ENCODE measurements at places on chromosomes 2 and 18.

DNA sequence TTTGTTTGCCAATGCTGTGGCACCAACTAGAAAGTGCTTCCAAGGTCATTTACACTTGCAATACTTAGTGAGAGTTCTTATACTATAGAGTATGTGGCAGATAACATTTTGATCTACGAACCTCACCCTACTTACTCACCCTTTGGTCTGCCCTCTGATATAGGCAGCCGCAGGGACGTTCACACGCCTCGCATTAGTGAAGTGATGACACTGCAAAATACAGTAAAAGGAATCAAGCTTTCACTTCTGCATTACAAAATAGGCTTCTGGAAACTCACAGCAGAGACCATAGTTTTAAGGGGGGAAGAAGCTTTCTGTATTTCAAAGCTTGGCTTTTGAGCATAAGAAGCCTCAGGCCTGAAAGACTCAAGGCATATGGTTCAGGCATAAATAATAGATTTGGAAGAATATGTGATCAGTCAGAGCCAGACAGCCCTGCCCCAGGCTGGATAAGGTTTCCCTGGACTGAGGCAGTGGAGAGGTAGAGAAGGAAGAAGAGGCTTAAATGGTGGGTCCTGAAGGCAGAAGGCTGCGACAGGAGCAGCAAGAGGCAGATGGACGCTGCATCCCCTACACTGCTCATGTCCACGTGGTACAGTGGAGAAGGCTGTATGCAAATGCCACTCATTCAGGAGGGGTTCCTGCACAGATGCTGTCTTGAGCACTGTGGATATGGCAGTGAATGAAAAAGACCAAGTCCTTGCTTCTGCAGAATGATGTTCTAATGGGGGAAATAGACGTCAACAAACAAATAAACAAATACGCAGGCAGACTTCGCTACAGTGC is 63.1 kb downstream of the FECH start:
- DNase-seq: no peak

GRCh38 chr2:69979902-69980807 is 18.7 kb upstream of the ASPRV1 start:
- no peak for DNase-seq

DNA sequence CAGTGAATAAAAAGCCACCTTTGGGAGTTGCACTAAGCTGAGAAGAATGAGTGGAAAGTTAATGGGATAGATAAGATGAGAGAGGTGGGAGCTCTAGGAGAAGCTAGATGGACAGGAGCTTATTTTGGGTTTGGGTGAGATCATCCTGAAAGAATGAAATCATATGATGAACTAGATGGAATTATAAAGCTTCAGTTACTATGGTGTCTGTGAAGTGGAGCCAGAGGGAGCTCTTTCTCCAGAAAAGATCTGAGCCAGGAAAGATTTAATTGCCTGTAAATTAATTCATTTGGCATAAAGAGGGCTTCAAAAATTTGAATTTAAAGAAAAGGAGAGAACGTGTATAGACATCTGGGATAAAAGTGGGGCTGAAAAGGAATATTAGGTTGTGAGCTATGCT is 10.3 kb downstream of the DNAH6 start:
- no peak for DNase-seq

GRCh38 chr18:74950479-74950878 is 258.5 kb downstream of the PTGR3 start:
- DNase-seq: no peak

DNA sequence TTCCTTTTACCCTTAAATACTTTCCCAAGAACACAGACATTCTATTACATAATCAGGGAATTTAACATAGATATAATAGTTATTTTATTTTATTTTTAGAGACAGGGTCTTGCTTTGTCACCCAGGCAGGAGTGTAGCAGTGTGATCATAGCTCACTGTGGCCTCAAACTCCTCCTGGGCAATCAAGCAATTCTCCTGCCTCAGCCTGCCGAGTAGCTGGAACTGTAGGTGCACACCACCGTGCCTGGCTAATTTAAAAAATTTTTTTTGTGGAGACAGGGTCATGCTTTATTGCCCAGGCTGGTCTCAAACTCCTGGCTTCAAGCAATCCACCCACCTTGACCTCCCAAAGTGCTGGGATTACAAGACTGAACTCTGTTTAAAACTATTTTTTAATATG is 45.6 kb downstream of the SLC4A1AP start:
- no peak for DNase-seq

- DNase-seq: no peak
Measured at GRCh38 chr2:39264733-39265132, 21.0 kb upstream of the CDKL4 start.

DNA sequence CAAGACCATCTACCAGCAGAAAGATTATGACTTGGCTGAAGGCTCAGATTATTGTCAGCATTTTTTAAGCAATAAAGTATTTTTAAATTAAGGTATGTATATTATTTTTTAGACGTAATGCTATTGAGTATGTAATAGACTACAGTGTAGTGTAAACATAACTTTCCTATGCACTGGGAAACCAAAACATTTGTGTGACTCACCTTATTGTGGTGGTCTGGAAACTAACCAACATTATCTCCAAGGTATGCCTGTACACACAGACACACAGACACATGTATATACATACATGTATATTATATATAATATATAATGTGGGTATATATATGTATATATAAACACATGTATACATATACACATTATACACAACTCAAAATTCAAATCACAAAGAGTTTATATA is 9.1 kb upstream of the TMEFF2 start:
- DNase-seq: no peak

DNA sequence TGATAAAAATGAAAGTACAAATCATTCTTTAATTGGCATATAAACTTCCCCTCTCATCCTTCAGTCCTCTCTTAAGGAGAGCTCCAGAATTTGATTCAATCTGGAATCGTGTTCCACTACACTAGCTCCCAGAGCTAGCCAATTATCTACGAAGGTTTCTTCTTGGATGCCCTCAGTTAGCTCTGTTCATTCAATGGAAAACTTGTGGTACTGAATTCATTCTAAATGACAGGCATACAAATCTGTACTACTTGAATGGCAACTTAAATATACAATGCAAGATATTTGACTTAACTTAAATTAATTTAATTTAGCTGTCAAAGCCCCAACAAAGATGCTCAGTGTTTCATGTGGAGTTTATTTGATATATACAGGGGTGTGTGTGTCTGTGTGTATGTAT is 1474.2 kb upstream of the CELF4 start:
- DNase-seq: no peak

GRCh38 chr2:156385242-156385641 is 50.9 kb upstream of the GPD2 start:
- DNase-seq: no peak

GRCh38 chr2:227862227-227862740 is 9.1 kb upstream of the DAW1 start:
- peak; percentile 14 for DNase-seq

DNA sequence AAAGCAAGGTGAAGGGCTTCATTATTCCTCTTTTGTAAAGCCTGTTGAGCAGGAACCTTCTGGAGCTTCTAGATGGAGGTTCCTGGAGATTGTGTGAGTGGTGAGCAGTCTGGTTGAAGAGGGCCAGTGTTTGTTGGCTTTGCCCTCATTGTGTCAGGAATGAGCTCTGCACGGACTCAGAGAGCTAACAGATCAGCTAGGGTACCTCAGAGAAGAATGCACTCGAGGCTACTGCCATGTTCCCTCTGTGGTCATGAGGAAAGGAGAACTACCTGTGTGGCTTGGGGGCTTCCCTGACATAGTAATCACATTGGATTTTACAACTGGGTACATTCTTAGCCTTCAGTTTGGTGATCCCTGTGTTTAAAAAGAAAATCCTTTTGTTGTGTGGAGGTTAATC is 46.6 kb downstream of the SPTBN1 start:
- no peak for DNase-seq

DNA sequence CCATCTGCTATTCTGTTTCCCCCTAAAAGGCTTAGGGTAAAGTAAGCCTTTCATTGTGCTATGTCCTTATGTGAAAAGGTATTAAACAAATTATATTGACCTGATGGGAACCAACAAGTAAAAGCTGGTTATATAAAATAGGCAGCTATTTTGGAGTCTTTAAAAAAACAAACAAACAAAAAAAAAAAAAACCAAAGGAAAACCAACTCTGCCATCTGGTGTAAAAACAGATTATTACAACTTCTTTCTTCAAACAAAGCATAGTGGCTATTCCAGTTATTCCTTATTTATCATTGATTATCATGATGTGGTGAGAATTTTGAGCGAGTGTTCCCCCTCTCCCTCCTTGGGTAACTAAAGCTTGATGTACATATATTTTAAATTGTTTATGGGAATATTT is 122.3 kb upstream of the FHL2 start:
- DNase-seq: no peak

DNA sequence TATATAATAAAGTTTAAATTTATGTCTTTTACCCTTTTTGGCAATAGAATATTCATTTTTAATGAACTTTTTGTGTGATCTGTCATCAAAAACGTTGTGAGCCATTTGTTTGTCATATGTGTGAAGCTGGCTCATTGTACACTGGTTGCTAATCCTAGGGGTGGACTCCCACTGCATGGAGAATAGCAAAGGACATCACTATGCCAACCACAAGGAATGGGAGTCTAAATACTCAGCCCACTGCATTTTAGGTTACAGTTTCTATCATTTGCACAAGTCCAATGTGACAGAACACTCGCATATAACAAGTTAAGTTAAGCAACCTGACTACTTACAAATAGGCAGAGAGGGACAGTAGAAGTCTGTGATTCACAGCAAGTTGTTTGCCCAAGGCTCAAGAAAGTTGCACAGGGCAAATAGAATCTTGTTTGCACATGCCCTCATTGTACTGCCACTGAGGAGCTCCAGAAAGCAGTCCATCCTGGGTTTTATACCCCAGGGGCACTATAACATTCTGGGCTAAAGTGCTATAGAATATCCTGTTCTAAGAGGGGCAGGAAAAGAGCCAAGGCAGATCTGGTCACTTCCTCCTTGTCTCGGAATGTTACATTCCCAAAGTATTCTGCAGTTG is 545.9 kb upstream of the GCFC2 start:
- DNase-seq: no peak

GRCh38 chr2:176947754-176948153 is 264.8 kb upstream of the HNRNPA3 start:
- no peak for DNase-seq

DNA sequence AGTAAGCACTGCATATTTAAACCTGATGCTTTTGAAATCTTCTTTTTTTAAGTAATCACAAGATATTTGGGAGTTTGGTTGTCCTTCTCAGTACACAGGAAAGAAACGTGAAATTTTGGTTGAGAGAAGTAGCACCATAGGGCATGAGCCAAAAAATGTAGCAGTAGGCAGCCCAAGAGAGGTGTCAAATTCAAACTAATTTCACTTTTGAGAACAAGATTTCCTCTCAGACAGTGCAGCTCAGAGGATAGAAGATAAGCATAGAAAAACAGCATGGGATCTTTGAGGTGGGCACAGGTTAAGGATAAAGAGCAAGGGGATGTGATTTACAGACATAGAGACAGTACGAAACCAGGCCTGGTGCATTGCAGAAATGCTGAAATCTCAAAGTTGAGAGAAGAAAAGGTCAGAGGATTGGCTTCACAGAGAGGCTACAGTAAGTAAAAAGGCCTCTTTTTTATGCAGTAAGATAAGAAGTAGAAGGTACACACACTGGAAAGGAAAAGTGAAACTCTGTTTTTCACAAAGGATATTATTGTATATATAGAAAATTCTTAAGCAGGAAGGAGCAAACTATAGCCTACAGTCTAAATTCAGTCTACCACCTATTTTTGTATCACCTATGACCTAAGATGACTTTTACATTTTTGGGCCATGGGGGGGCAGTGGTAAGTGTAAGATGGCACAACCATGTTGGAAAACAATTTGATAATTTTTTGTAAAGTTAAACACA is 89.8 kb downstream of the PKP4 start:
- DNase-seq: no peak

GRCh38 chr2:239298116-239298804 is 102.6 kb downstream of the HDAC4 start:
- no peak for DNase-seq

DNA sequence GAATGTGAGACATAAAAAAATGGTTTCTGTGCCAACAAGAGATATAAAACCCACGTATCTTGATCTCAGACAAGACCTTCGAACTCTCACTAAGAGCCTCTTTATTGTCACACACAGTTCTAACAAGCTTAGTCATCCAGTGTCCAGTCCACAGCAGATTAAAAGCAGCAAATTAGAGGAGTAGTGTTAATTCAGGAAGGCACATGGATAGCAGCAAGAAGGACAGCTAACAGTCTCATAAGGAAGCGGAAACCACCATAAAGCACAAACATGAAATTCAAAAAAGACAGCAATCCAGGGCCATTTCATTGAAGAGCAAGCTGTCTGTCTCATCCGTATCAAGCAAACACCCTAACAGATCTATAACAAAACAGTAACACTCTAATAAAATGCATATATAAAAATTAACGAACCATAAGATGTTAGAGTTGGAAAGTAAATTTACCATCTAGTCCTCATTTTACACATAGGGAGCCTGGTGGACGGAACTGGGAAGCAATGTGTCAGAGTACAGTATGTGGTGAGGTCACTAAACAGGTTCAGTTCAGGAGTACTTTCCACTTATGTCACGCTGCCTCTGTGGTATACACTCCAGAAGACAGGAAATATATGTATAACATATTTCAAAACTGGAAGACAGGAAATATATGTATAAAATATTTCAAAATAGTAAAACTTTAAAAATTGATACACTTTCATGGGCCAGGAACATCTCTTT is 18.3 kb downstream of the AAK1 start:
- DNase-seq: no peak

- no peak for DNase-seq
Measured at GRCh38 chr18:66676699-66677098, 72.8 kb upstream of the CDH19 start.

DNA sequence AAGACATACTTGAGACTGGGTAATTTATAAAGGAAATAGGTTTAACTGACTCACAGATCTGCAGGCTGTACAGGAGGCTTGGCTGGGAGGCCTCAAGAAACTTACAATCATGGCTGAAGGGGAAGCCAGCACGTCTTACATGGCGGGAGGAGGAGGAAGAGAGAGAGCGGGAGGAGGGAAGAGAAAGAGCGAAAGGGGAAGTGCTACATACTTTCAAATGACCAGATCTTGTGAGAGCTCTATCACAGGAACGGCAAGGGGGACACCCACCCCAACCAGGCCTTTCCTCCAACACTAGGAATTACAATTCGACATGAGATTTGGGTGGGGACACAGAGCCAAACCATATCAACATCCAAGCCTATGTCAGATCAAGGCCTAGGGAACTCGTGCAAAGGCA is 24.2 kb downstream of the MYL12B start:
- no peak for DNase-seq

DNA sequence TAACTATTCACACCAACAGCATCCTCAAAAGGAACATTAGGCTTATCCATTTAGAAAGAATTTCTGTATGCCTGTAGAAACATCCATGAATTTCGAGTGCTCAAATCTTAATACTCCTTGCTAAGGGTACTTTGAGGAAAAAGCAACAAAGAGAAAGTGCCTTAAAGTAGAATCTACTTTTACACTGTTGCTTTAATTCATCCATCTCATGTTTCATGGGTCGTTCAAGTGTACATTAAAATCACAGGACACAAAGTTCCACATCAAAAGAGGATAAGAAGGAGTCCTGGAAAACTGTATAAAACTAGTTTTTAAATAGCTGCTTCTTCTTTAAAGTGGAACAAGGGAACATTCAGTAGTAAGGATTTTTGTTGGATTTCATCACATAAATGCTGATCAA is 54.5 kb downstream of the LRP1B start:
- DNase-seq: no peak

GRCh38 chr2:77161009-77161408 is 361.2 kb downstream of the LRRTM4 start:
- DNase-seq: no peak

- DNase-seq: no peak
Measured at GRCh38 chr2:6184532-6185292, 492.5 kb downstream of the SOX11 start.
